Stimulated activated CD4-positive, alpha-beta T cell treated with anti-CD3 and anti-CD28 coated beads, Interleukin-15, amount 100 ng/mL, for 48 hours (primary cell): ENCODE measurements at places on chromosomes 3 and 15.

GRCh38 chr3:32296251-32297204, 58.0 kb downstream of the CMTM8 start:
- DNase-seq, result peak; percentile 42

GRCh38 chr3:107997671-107998070, 93.2 kb downstream of the CD47 start:
- no peak for DNase-seq

GRCh38 chr3:11661052-11661656, 17.4 kb upstream of the VGLL4 start:
- DNase-seq, result no peak

DNA sequence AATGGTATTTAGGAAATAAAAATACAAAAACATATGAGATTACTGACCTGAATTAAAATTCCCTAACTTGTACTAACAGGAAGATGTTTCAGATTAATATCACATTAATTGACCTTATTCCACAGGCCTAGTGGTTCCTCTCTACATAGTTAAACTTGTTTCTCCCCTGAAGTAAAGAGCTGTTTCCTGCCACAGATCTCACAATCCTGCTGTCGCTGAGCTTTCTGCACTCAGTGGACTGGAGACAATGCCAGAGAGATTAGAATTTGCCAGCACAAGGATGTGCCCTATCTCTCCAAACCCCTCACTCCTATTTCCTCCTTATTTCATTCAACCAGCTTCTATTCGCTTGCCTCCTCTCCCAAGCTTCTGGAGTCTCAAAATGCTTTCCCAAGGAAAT, 130.6 kb downstream of the CTNNB1 start:
- no peak for DNase-seq

DNA sequence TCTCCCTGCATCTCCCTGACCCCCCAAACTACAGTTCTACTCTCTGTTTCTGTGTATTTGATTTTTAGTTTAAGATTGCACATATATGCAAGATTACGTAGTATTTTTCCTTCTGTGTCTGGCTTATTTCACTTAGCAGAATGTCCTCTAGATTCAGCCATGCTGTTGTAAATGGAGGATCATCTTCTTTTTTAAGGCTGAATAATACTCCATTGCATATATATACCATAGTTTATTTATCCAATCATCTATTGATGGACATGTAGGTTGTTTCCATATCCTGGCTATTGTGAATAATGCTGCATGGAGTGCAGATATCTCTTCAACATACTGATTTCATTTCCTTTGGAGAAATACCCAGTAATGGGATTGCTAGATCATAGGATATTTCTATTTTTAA, 70.8 kb downstream of the RFTN1 start:
- DNase-seq, result no peak

GRCh38 chr3:194739498-194740284, 54.0 kb downstream of the FAM43A start:
- no peak for DNase-seq

- DNase-seq, result no peak
Measured at GRCh38 chr15:74821091-74821789, 5.2 kb upstream of the CPLX3 start.

DNA sequence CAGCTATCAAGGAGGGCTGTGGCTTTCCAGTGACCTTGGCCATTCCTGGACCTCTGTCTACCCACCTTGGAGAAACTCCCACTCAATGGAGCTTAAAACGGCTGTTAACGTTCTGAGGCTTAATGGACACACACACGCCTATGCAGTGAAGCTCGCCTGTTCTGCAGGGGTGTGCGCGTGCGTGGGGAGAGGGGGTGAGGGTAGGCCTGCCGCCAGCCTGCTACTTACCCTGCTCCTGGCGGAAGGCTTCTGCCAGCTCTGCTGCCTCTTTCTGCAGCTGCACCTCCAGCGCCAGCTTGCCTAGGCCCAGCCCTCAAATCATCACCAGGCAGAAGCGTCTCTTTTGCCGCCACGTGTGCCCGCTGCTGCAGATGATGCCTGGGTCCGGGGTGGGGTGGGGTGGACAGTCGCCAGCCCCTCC, 23.2 kb upstream of the PARL start:
- no peak for DNase-seq

DNA sequence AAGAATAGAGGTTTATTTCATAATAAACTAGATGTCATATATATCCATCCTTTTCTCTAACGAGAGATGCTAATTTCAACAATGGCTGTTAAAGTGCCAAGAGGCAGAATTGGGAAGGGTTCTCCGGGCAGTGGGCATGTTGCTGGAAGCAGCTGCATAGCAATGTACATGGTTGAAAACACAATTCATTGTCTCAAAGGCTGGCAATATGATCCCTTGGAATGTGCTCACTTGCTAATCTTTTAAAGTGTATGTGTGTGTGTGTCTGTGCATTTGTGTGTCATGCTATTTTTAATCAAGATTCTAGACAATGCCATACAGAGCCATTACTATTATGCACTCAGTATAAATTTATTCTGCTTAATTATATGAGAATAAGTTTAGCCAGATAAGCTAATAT, 1020.3 kb downstream of the NAALADL2 start:
- no peak for DNase-seq

DNA sequence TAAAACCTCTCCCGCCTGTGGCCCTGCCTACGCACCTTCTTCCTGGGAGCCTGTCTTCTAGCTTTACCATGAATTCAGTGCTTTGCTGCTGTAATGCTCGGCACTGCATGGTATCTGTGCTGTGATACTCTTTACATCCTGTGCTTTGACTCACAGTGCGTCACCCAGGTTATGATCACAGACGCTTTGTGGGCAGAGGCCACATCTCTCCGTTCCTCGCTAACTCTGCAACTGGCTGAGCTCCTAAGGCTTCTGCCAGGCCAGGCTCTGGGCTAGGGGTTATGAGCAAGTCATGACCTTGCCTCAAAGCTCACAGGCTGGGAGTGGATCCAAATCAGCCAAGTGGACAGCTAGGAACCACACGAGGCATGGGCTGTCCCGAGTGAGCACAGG, 23.2 kb downstream of the SPTBN5 start:
- peak; percentile 75 for DNase-seq

- no peak for DNase-seq
Measured at GRCh38 chr3:100189444-100189964, 71.3 kb upstream of the TBC1D23 start.

DNA sequence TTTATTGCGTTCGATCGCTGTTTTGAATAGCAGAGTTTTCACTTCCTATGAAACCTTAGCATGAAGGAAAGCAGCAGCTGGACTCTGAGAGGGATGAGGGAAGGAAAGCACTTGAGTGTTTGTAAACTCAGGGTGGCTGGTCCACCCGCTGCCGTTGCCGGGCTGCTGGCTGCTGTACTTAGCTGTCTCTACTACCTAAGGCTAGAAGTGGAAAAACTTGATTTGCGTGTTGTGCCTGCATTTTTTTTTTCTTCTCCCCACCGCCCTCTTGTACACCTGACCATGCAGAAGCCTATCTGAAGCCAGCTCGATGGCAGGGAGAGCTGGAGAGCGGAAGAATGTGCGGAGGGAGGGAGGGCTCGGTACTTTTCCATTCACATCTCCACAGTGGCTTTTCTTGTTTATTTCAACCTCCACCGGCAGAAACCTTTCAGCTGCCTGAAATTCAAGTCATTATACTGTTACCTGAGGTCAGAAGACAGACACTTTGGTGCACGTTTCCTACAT, 4.8 kb upstream of the BCL6 start:
- DNase-seq, result no peak

GRCh38 chr3:86938416-86939105, 52.4 kb downstream of the VGLL3 start:
- DNase-seq, result no peak

- DNase-seq, result no peak
Measured at GRCh38 chr3:15319575-15319974, 12.8 kb downstream of the SH3BP5 start.

- no peak for DNase-seq
Measured at GRCh38 chr3:155481089-155481488, 187.6 kb upstream of the STRIT1 start.

DNA sequence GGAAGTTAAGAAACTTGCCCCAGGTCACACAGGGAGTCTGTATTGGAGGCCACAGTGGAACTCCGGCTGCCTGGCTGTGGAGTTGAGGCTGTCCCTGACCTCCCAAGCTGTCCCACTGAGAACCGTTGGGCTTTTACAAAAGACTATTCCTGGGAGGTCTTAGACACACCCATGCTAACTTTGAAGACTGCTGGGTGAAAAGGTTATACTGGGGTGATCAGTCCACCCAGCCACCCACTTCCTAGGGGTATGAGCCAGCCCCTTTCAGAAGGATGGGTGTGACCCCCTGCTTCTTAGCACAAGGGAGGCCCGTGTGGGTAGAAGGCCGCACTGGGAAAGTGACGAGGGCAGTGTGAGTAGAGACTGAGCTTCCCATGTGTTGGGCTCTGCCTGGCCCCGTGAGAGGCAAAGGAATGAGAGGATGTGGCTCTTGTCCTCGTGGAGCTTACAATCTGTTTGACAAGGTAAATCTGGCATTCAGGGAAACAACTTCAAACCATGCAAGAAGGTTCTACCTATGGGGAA, 19.0 kb downstream of the MRAS start:
- no peak for DNase-seq

DNA sequence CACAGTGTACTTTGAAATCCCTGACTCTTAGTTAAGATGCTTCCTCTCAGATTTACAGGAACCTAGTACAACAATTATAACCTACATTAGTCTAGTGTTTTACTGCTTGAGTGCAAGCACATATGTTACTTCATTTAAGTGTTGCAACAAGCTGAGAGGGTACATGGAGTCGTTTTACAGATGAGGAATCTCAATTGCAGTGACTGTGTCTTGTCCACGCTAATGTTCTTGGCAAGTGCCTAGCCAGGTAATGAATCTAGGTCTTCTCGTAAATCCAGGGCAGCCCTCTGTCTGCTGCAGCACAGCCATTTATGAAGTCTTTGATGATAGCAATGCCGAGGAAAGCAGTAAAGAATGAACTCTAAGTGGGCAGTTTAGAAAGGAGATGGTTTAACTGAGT, 384.4 kb upstream of the ARPP21 start:
- no peak for DNase-seq

- DNase-seq, result no peak
Measured at GRCh38 chr3:129312021-129312639, 33.5 kb downstream of the HMCES start.

- DNase-seq, result no peak
Measured at GRCh38 chr3:134864636-134865035, 69.6 kb downstream of the EPHB1 start.

- no peak for DNase-seq
Measured at GRCh38 chr3:128273841-128274573, 120.7 kb downstream of the EEFSEC start.

DNA sequence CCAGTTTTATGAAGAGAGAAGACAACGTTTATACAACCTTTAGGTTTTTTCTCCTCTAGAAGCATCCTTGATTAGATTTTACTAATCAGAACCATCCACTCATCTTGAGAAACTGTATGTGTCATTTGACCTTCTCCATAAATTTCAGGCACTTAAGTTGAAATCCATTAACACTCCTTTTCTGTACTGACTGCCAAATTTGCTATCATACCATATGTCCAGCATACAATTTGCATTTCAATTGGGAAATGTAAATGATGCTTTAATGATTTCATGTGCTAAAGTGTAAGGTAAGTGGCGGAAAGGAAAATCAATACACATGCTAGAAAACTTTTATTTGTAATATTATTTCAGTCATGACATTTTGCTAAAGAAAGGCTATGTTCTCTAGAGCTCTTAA, 731.6 kb downstream of the GBE1 start:
- no peak for DNase-seq

- DNase-seq, result no peak
Measured at GRCh38 chr3:107680698-107681097, 157.9 kb downstream of the BBX start.

DNA sequence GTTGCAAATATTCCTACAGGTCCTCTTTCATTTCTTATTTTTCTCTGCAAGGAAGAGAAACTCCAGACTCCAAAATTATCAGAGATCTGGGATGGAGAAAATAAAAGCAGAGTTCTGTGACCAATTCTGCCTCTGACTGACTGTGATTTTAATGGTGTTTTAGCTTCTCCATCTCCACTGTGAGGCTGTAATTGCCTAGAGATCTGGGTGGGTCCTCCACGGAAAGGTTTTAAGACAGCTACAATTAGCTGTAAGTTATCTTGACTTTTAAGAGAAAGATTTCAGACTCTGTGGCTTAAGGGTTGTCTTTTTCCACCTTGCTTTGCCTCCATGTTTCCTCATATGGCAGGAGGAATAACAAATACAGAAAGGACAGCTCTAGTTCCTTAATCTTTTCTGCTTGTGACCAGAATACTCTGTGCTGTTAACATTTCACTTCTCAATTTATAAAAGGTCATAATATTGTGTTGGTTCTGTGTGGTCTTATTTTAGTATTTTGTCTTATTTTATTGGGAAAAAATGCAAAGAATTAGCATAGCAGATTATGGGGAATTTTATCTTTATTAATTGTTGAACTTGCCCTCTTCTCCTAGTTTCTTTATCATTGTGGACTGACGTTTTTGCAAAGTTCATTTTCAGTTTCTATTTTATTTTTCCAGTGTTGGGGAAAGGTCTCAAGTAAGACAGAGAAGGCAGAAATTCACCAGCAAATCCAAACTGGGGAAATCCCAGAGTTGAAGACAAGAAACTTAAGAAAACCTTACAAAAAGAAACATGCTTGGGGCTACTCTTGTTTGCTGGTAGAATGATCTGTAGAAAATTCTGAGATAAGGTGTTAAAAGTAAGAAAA, 157.9 kb downstream of the RAP2B start:
- DNase-seq, result no peak

GRCh38 chr3:130539005-130539404, 22.0 kb downstream of the COL6A6 start:
- DNase-seq, result peak; percentile 8

DNA sequence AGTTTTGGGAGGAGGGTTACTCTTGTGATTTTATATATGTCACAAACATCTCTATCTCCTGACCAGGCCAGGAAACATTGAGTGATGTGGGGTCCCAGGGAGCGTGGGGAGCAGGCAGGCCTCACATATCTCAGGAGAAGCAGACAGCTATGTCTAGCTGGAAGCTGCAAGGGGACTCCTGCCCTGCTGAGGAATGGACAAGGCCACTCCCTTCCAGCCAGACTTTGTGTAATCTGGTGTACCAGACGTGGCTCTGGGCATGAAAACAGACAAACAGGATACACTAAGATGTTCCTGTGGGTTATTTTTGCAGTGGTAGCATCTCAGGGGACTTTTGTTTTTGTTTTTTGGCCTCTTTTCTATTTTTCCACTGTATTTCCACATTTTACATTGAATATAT, 23.2 kb downstream of the CYP8B1 start:
- DNase-seq, result no peak

GRCh38 chr3:188839187-188839695, 332.5 kb upstream of the TPRG1 start:
- no peak for DNase-seq
